ENCODE measurements at places on chromosomes 13 and 19.
A peak's percentile ranks its signal among the peaks of the same experiment; 100 is the strongest.

GRCh38 chr19:9009935-9010651 lies at the start of gene MUC16:
TSS of gene MUC16 (minus strand) at chr19:9010409.
- DNase-seq: no peak

- no peak for DNase-seq
These were observed 179.9 kb upstream of the SERP2 start for GRCh38 chr13:44193731-44194130.

DNA sequence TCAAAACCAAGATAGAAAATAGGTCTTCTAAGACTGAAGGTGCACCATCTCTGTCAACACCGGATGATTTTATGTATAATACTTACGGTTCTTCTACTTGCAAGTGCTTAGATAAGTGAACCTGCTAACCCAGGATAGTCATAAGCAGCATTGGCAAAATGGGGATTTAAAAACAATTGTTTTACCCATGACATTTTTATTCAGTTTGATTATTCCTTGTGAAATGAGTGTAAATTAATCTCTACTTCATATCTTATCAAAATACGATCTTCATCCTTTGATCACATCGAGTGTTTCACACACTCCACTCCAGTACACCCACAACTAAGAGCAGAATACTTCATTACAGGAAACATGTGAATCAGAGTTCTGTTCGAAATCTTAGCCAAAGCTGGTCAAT lies 23.0 kb upstream of the MTRF1 start:
- no peak for DNase-seq

GRCh38 chr13:19587635-19588300 lies 26.4 kb upstream of the TPTE2 start:
- no peak for DNase-seq

DNA sequence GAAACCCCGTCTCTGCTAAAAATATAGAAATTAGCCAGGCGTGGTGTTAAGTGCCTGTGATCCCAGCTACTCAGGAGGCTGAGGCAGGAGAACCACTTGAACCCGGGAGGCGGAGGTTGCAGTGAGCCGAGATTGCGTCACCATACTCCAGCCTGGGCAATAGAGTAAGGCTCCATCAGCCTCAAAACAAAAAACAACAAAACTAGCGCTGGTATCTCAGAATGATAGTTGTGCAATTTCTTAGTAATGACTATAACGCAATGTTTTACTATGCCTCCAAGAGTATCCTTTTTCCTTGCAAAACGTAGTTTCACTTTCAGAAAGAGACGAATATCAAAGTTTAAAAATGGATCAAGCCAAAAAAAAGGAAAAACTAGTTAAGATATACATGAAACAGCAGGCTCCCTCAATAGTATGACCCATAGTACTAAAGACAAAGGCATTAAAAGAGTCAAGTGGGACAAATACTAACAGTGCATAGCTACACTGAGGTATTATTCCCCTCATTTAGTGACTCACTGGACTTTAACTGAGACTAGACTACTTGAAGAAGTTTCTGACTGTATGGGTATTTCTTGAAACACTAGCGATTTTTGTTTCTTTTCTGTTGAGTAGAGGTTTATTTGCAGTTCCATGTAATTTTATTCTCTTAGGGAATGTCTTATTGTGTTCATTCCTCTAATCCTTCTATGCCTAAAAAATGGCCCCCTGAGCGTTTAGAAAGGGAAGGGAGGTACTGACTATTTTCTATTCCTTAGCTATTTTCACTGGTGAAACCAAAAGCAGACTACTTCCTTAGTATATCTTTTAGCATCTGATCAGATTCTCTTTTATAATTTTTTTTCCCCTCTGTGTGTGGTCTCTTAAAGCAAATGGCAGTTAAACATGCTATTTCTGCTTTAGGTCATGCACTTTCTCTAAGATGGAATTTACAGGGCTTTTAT lies 10.4 kb upstream of the ITM2B start:
- DNase-seq: peak; percentile 75

DNA sequence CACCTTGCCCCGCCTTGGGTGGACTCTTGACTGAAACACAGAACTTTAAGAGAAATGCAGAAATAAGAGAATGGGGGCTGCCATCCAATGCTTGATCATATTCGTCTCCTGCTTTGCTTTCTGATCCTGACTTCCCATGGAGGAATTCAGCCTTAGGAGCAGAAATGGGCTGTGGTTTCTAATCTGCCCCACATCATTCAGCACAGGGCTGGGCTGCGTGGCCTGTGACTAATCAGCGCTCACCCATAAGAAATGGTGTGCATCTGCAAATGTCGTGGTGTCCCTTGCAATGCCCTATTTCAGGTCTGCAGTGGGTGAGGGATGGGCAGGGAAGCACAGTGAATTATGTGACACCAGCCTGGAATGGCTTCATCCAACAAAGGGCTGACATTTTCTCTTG lies 60.7 kb upstream of the URI1 start:
- DNase-seq: no peak

DNA sequence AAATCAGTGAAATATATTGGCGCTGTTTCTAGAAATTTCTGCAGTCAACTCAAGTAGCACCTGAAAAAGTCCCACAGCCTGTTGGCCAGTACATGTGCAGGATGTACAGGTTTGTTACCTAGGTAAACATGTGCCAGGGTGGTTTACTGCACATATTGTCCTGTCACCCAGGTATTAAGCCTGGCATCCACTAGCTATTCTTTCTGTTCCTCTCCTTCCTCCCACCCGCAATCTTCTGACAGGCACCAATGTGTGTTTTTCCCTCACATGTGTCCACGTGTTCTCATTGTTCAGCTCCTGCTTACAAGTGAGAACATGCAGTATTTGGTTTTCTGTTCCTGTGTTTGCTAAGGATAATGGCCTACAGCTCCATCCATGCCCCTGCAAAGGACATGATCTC lies 13.1 kb upstream of the SCEL start:
- DNase-seq: no peak

DNA sequence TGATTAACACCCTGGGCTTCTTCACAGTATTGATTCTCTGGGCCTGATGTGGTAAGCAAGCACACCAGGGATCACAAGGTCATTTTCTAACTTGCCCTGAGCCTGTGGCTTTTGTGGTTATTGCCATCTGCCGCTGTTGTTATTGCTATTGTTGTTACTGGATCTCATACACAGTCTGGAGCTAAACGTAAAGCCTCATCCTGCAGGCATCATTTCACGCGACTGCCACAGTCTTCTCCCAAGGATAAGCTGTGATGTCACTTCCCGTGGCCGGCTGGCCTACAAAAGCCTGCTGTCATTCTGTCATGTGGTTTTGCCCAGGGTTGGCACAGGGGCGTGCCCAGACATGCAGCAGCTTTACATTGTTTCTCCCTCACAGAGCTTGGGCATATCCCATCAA lies 154.0 kb upstream of the GPR12 start:
- no peak for DNase-seq

- no peak for DNase-seq
These were observed 94.8 kb downstream of the SOX1 start for GRCh38 chr13:112161521-112162301.

- DNase-seq: no peak
These were observed 461.9 kb downstream of the PCDH17 start for GRCh38 chr13:58093394-58093793.

DNA sequence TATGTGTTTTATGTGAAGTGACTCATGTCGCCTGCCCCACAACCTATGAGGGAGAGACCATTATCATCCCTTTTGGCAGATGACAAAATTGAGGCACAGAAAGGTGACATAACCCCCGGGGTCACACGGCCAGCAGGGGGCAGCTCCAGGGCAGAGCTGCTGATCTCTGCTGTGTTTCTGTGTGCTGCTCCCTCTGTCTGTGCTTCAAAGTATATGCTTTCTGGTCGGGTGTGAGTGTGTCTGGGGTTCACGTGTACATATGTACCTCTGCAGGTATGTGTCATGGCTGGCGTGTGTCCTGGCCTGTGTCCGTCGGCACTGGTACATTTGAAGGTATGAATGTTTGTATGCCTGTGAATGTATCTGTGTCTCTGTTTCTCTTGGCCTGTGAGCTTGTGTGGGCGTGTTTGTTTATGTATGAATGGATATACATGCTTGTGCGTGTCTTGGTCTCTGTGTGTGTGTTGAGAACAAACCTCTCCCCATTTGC lies 7.1 kb downstream of the LIPE start:
- no peak for DNase-seq

DNA sequence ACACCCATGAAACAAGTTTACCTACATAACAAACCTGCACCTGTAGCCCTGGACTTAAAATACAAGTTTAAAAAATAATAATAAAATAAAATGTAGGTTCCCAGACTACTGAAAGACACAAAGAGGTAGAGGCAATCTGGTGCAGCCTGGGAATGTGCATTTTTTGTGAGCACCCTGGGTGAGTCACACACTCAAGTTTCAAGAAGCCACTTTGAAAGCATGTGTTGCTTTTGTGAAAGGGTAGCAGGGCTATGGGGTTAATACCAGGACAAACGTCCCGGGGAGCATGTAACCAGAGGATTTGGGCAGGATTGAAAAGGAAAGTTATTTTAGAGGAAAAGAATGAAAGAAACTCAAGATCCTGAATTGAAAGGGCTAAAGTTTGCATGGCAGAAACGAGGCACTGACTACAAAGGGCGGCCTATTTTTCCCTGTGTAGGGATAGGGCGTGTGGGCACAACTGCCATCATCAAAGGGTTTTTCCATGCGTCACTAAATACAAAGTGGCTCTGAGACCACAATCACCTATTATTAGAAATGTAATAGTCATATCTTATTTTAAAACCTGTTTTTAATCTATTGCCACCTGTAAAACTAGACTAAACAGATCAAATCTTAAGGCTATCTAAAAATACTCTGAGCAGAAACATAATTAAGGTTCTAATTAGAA lies 314.9 kb downstream of the COG6 start:
- DNase-seq: no peak

DNA sequence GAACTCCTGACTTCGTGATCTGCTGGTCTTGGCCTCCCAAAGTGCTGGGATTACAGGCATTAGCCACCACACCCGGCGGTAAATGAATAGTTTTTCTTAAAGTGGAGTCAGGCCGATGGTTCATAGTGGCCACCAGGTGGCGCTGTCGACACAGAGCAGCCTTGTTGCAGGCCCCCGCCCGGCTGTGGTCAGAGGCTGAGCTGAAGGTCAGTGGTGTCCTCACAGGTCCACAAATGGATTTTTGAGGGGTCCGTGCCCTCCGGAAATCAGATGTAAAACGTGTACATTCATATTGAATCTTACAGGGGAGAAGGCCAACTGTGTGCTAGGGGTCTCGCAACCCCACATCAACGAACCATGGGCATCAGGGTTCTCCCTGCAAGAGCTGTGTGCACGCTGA lies 13.4 kb upstream of the WDR18 start:
- no peak for DNase-seq

- no peak for DNase-seq
These were observed 23.1 kb upstream of the CXCL17 start for GRCh38 chr19:42465827-42466280.

DNA sequence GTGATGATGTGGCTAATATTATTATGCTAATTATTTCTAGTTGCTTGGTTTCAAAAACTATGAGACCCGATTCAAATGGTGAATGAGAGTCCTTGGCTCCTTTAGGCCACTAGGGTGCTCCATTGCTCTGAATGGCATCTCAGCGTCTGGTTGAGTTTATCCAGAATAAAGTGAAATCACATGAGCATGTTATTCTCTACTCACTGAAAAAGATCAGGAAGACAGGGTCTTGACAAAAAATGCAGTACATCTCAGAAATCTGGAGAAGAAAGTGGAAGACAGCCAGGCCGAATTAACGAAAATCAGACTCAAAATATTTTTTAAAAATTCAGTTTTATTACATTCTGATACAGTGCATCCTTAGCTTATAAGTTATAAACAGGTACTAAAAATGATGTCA lies 516.2 kb downstream of the MYO16 start:
- no peak for DNase-seq

GRCh38 chr19:55418185-55418584 lies 10.6 kb upstream of the UBE2S start:
- no peak for DNase-seq

- DNase-seq: no peak
These were observed 2.2 kb downstream of the PDE4C start for GRCh38 chr19:18223860-18224524.

DNA sequence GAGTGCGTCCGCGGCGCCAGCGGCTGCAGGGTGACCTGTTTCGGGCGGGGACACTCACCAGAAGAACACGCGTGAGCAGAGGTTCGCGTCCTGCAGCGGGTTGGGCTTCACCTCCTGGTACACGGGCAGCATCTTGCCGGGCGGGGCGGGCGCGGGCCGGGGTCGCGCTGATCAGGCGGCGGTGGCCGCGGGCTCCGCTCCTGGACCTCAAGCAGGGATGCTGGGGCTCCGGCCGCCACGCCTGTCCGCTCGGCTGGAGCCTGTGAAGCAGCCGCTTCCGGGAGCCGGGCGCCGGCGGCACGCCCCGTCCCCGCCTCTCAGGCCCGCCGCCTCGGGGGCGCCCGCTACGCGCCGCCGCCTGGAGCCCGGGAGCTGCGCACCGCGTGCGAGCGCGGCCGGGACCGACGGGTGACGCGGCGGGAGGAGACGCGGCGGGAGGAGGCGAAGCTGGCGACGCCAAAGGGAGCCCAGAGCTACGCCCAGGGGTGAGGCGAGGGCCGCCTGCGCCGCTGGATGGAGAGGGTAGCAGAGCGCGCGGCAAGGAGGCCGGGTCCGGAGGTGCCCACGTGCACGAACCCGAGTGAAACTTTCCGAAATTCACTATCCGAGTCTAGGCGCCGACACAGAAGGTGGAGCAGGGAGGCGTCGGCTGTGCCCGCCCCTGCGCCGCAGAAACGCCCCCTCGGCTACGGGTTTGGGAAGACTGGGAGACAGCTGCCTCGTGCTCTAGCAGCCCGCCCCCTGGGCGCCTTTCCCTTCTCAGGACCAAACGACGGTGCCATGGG lies at the start of gene ABCC4:
Gene ABCC4, minus strand, starts transcription at position 269 of the 785 bp plus-strand sequence. Its CDS starts 137 bp downstream, at position 132.
- DNase-seq: peak; percentile 63

DNA sequence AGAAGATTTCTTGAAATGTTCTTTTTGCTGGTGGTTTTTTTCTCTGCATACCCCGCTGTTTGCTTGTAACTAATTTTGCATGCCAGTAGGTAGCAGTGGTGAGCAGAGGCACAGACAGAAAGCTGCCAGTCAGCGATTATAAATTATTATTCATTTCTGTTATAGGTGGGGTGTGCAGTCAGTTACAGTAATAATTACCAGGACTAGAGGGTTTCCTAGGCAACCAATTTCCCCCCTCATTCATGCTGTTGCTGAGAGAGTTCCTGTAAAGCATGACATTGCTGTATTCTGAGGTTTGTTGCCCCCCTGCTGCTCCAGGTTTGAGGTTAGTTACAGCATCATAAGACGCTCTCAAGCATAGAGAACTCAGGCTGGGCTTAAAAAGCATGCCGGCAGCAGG lies 104.5 kb downstream of the URI1 start:
- no peak for DNase-seq
